ENCODE measurements at places on chromosomes 11 and 22. TPM values are rescaled to one million over a fixed set of nuclear protein-coding genes. Genes with fewer than 3 reads are reported as not detected.

Gene OR8G1
- not detected for total RNA-seq

Gene SLC22A8
- not detected for total RNA-seq

Gene MYOD1
- total RNA-seq = not detected

Gene RTN4RL2
- total RNA-seq = 2.7 TPM

Gene SEPTIN5
- total RNA-seq = 8.2 TPM

Gene RBMXL2
- not detected for total RNA-seq

Gene NNMT
- 42.1 TPM for total RNA-seq

Gene JAML
- 0.42 TPM for total RNA-seq

DNA sequence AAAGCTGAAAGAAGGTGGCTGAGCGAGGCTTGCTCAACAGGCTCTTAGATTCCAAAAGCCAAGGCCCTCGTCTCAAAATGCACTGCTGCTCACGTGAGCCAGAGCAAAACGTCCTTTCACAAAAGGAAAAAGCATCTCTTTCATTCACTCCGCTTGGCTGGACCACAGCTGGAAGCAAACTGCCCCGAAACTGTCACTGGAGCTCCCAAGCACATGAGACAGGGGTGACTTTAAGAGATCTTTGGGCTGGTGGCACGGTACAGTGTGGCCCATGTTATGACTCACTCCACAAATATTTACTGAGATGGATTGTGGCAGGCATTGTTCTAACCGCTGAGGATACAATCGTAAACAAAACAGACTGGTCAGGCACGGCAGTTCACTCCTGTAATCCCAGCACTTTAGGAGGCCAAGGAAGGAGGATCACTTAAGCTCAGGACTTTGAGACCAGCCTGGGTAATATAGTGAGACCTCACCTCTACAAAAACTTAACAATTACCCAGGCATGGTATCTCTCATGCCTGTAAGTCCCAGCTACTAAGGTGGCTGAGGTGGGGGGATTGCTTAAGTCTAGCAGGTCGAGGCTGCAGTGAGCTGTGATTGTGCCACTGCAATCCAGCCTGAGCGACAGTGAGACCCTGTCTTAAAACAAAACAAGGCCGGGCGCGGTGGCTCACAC lies 3.6 kb downstream of the PLA2G6 start:
- H3K27me3 ChIP-seq = no peaks in the 10 kb centered on the region
- no peak for DNase-seq
- H3K4me1 ChIP-seq = no peaks in the 10 kb centered on the region
- no peaks in the 10 kb centered on the region for H3K36me3 ChIP-seq
- peak overlapping the region; percentile 76 for H3K27ac ChIP-seq
- no peak overlapping the region for H3K4me3 ChIP-seq

GRCh38 chr11:75554258-75555022 lies 7.6 kb upstream of the SERPINH1 start:
- H3K4me1 ChIP-seq = no peaks in the 10 kb centered on the region
- peak overlapping the region; percentile 52 for H3K27ac ChIP-seq
- no peaks in the 10 kb centered on the region for H3K36me3 ChIP-seq
- no peaks in the 10 kb centered on the region for H3K27me3 ChIP-seq
- H3K4me3 ChIP-seq = no peak overlapping the region

DNA sequence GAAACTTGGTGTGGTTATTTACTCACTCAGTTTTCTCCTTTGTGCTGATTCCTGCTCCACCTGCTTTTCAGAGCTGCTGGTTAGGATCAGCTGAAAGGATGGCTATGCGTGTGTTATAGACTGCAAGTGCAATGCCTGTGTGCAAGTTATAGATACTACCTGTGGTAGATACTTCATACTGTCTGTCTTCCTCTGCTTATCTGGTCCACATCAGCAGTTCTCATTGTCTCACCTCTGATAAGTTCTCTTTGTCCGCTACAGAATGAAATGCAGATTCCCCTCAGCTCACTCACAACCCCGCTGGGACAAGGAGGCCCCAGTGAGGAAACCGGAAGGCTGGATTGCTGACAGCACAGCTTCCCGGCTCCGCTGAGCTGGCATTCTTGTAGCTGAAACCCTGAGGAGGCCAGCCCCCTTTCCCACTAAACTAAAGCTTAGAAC lies 37.5 kb upstream of the LYVE1 start:
- H3K27ac ChIP-seq = no peak overlapping the region
- DNase-seq = no peak
- H3K36me3 ChIP-seq = no peaks in the 10 kb centered on the region
- no peaks in the 10 kb centered on the region for H3K27me3 ChIP-seq
- no peak overlapping the region for H3K4me3 ChIP-seq

GRCh38 chr11:18320617-18321016 lies 1.3 kb downstream of the HPS5 start:
- H3K27ac ChIP-seq = no peak overlapping the region
- H3K36me3 ChIP-seq = no peaks in the 10 kb centered on the region
- no peak overlapping the region for H3K4me3 ChIP-seq
- H3K4me1 ChIP-seq = peaks cover 47% of the 10 kb centered on the region
- H3K27me3 ChIP-seq = no peaks in the 10 kb centered on the region

DNA sequence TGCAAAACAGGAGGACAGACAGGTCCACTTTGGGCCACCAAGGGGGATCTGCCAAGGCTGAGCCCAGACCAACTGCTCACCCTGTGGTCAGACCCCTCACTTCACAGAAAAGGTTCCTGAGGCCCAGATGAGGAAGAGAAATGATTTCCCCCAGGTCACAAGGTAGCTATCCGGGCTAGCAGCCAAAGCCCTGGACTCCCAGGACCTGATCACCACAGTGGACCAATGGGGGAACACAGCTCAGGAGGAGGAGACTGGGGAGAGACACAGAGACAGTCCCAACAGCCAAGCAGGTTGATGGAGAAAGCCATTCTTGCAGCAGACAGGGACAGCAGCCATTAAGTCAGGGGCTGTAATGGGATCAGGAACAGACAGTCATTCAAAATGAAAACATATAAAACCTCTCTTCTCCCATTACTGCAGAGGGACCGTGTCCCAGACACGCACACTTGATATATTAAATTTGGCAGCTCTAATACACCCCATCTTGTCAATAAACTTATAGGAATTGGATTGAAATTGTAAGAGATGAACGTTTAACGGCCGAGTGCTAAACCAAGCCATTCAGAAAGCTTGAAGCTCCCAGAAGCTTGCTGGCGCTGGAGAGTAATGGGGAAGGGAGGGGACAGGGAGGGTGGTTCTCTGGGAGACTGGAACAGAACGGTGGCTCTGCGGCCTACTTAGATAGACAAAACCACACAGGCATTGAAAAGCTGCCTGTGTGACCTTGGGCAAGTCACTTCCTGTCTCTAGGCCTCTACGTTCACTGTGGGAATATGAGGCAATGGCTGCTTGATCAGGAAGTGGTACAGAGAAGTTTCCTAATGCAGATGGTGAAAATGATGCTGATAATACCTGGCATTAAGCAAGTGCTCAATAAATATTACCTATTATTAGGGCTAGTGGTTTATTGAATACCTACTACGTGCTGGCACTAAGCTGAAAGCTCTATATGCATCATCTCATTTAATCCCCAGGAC lies 16.0 kb downstream of the ZMAT5 start:
- no peaks in the 10 kb centered on the region for H3K4me1 ChIP-seq
- H3K27me3 ChIP-seq = no peaks in the 10 kb centered on the region
- H3K36me3 ChIP-seq = peaks cover 9% of the 10 kb centered on the region

GRCh38 chr11:104836691-104837090 lies 61.6 kb downstream of the CASP12 start:
- H3K36me3 ChIP-seq = no peaks in the 10 kb centered on the region
- no peak for DNase-seq
- H3K4me3 ChIP-seq = no peak overlapping the region
- no peaks in the 10 kb centered on the region for H3K27me3 ChIP-seq
- H3K27ac ChIP-seq = no peak overlapping the region

GRCh38 chr11:535210-535518 lies 212 bp downstream of the HRAS start:
- no peak for DNase-seq
- H3K4me3 ChIP-seq = peak overlapping the region; percentile 85
- peaks cover 15% of the 10 kb centered on the region for H3K4me1 ChIP-seq
- H3K36me3 ChIP-seq = peaks cover 12% of the 10 kb centered on the region

DNA sequence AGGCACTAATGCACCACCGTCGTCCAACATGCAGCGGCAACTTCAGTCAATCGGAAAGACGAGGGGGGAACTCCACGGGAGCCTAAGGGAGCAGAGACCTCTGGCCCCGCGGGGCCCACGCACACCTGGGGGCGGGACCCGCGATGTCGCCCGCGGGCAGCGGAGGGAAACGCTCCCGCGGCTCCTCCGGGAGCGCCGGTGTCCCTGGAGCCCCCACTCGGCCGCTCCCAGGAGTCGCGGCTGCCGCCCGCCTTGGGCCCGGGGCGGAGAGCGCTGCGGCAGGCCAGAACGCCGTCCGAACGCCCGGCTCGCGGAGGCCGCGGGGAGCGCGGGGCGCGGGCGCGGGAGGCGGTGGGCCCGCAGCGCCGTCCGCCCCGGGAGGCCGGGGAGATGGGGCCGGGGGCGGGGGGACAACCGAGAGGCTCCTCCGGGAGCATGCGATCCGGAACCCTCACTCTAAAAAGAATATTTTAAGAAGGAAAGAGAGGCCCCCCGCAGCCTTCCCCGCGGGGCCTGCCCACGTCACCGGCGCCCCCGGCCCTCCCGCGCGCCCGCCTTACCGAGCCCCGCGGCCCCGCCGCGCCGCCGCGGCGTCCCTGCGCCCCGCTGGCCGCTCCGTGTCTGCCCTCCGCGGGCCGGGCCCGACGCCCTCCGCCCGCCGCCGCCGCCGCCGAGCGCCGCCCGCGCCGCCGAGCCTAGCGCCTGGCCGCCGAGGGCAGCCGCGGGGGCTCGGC lies 86.6 kb upstream of the ARHGAP32 start:
- no peak for DNase-seq
- H3K27ac ChIP-seq = peak overlapping the region; percentile 36
- H3K36me3 ChIP-seq = no peaks in the 10 kb centered on the region
- no peaks in the 10 kb centered on the region for H3K27me3 ChIP-seq

GRCh38 chr11:61832754-61833153 lies 4.7 kb downstream of the FADS2 start:
- H3K27me3 ChIP-seq = no peaks in the 10 kb centered on the region
- no peak overlapping the region for H3K27ac ChIP-seq
- no peaks in the 10 kb centered on the region for H3K36me3 ChIP-seq
- no peak overlapping the region for H3K4me3 ChIP-seq
- peak; percentile 38 for DNase-seq
- peaks cover 5% of the 10 kb centered on the region for H3K4me1 ChIP-seq

DNA sequence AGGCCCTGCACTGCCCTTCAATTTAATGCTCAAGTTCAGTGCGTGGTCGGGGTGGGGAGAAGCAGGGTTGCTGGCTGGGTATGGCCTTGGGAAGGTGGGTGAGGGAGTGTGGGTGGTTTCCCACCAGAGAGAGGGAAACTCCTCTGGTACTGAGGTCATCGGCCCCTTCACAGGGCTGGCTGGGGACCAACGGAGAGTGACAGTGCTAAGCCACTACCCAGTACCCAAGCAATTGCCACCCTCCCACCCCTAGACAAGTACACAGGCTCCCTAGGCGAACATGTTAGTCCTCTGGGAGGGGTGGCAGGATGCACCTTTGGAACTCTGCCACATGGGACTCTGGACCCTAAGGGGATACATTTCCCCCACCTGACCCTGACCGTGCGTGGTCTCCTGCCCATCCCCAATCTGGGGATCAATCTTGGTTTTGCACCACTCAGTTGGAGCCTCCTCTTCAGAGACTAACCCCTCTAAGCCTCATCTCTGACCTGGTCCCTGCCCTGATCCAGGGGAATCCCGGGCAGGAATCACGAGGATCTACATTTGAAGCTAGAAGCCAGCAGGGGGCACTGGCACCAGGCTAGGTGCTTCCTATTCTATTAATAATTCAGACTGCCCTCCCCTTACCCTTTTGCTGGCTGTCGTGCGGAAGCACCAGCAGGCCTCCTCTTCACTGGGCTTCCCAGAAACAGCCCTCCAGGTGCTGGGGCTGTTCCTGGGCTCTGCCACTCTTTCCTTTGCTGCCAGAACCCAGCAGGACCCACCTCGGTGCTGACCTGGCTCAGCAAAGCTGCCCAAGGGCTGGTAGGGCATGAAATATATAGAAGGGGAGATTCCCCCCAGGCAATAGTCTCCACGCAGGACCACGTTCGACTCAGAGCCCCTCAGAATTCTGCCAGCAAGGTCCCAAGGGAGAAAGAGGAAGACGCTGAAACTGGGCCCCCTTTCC lies 377.7 kb downstream of the TENM4 start:
- DNase-seq = peak; percentile 34
- H3K4me3 ChIP-seq = no peak overlapping the region

- H3K27ac ChIP-seq = no peak overlapping the region
- H3K4me1 ChIP-seq = no peaks in the 10 kb centered on the region
- H3K27me3 ChIP-seq = no peaks in the 10 kb centered on the region
- no peaks in the 10 kb centered on the region for H3K36me3 ChIP-seq
Measured at GRCh38 chr11:35598254-35599125, 19.8 kb upstream of the FJX1 start.

DNA sequence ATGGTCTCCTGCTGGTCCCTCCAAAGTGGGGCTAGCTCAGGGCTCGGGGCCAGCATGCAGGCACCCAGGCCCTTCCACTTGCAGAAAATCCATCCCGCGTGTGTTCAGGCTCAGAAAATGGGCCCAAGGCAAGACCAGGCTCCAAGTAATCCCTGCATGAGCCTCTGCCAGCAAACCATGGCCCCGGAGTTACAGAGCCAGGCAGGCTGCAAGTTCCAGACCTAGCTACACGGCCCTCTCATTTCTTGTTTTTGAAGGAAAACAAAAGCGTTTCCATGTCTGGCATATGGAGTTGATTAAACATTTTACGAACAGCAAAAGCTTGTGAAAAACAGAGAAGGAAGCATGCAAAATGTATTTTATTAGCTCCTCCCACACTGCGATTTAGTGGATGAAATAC lies 29.7 kb downstream of the KIAA0930 start:
- no peaks in the 10 kb centered on the region for H3K4me1 ChIP-seq
- no peak for DNase-seq
- no peak overlapping the region for H3K27ac ChIP-seq
- H3K27me3 ChIP-seq = no peaks in the 10 kb centered on the region
- H3K36me3 ChIP-seq = no peaks in the 10 kb centered on the region

DNA sequence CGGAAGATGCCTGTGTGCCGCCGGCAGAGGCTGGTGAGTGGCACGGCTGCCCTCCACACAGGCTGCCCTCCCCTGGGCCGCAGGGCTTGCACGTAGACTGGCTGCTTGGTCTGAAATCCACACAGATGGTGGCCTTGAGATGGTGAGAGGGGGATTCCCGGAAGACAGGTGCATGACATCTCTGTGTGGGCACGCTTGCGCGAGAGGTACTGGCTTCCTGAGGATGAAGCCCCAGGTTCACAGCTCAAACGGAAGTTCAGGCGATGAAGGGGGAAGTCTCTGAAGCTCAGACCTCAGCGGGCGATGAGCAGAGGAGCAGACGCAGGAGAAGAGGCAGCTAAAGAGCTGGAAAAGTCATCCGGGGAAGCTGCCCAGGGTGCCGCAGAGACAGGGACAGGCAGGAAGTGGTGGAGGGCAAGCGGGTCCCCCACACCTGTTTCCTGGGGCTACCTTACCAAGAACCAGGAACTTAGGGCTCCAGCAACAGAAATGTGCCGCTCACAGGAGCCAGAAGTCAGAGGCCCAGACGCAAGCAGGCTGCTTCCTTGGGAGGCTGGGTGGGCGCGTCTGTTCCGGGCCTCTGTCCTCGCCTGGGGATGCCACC lies 7.2 kb downstream of the CRELD2 start:
- H3K27ac ChIP-seq = no peak overlapping the region
- H3K4me1 ChIP-seq = no peaks in the 10 kb centered on the region
- H3K27me3 ChIP-seq = no peaks in the 10 kb centered on the region
- no peaks in the 10 kb centered on the region for H3K36me3 ChIP-seq
- H3K4me3 ChIP-seq = no peak overlapping the region

GRCh38 chr22:37284805-37285355 lies 2.6 kb downstream of the CYTH4 start:
- no peaks in the 10 kb centered on the region for H3K4me1 ChIP-seq
- no peaks in the 10 kb centered on the region for H3K27me3 ChIP-seq
- H3K4me3 ChIP-seq = no peak overlapping the region
- no peaks in the 10 kb centered on the region for H3K36me3 ChIP-seq
- DNase-seq = no peak
- no peak overlapping the region for H3K27ac ChIP-seq

GRCh38 chr11:44005063-44005701 lies 42.6 kb upstream of the ACCSL start:
- no peaks in the 10 kb centered on the region for H3K36me3 ChIP-seq
- H3K4me3 ChIP-seq = no peak overlapping the region
- H3K27ac ChIP-seq = no peak overlapping the region

Measured in pancreas (tissue), 10 donors.